ENCODE measurements at places on chromosomes 4 and X.
A peak's percentile ranks its signal among the peaks of the same experiment; 100 is the strongest.

- no peak for DNase-seq
Measured at GRCh38 chr4:106414366-106414765, 45.8 kb upstream of the GIMD1 start.

DNA sequence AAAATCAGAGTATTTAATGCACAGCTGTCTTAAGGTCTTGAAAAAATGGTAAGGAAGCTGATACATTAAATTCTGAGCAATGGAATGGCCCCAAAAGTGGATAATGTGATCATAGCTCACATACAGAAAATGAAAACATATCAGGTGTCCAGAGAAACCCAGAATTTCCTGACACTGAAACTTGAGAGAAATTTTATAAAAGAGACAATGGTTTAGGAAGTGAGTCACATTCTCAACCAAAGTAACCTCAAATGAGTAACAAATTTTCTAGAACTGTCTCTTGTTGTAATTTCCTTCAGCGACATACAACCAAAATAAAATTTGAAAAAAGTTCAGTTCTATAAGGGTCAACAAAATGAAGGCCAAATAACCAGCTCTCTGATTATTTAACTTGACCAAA is 37.4 kb upstream of the PACRGL start:
- DNase-seq = no peak

DNA sequence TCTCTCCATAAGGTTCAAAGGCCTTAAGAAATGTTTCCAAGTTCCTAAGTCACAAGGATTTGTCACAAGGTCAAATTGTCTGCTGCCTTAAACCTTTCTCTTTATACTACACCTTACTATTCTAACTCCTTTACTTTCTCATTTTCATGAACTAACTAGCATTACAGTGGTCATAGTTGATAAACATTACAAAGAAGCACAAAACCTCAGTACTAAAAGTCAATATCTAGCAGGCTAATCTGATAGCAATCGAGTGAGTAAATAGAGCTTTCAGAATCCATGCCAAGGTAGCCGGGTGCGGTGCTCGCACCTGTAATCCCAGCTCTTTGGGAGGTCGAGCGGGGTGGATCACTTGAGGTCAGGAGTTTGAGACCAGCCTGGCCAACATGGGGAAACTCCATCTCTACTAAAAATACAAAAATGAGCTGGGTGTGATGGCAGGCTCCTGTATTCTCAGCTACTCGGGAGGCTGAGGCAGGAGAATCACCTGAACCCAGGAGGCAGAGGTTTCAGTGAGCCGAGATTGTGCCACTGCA is 510.0 kb downstream of the GBA3 start:
- DNase-seq = no peak

DNA sequence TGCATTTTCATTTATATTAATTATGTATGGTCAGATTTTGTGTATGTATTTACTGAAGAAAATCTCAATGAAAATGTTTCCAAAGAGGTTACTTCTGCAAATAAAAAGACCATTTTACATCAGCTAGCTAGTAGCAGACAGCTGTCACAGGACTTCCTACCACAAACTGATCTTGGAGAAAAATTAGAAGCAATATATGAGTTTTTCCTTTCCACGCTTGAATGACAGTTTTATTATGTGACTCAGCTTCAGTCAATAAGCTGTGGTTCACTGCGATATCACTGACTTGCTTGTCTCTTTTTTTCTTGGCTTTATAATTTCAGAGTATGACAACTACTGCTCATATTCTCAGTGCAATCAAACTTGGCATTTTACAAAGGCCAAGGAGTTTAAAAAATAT is 787.4 kb upstream of the GALNTL6 start:
- DNase-seq = no peak

- peak; percentile 0 for DNase-seq
Measured at GRCh38 chrX:125295337-125295736, 24.3 kb upstream of the TEX13C start.

Measured in GM18507 (cell line).